ENCODE measurements at places on chromosomes 4 and X. TPM values are rescaled to one million over a fixed set of nuclear protein-coding genes. Genes with fewer than 3 reads are reported as not detected.

DNA sequence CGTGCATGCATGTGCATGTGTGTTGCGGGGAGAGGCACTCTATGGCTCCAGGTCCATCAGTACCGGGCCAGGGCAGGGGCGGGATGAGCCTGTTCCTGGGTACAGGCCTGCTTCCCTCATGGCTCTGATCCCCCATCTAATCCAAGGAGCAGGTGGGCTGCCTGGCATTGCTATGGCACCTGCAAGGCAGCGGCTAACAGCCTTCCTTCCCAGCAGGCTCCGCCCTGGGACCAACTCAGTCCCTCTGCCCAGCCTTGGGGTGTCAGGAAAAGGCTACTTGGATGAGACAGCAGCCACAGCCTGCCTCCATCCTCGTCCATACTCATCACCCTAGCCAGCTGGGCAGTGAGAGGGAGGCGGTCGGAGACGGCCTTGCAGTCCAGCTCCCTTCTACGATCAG lies 46.5 kb downstream of the PPP2R2C start:
- no peak for DNase-seq

DNA sequence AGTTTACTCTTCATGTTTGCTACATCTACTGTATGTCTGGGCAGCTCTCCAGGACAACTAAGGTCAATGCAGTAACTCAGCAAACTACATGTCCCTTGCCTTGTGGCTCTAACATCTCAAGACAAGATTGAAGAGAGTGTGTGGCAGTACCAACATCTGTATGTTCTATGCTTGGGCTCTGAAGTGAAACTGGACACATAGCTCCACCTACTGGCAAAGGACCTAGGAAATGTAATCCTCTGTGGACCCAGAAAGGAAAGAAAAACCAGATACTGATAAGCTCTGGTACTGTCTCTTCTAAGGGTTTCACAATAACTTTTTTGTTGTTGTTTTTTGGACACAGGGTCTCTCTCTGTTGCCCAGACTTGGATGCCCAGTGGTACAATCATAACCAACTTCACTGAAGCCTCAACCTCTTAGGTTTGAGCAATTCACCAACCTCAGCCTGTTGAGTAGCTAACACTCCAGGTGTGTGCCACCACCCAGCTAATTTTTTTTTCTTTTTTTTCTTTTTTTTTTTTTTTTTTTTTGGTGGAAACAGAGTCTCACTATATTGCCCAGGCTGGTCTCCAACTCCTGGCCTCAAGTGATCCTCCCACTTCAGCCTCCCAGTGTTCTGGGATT lies 64.1 kb downstream of the QDPR start:
- peak; percentile 81 for DNase-seq

GRCh38 chr4:121209171-121209570 lies 45.0 kb upstream of the TNIP3 start:
- no peak for DNase-seq

DNA sequence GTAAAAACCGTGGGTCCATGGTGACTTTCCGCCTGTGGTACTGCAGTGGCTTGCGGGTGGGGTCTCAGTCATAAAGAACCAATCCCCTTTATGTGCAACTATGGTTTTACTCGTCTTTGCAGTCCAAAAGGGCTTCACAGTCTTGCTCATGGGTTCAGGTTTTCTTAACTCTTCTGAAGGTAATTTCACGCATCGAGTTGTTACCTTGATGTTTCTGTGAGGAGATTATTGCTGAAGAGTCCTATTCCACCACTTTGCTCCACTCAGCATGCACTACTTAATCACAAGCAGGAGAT lies 41.5 kb downstream of the F8 start:
- DNase-seq: no peak

- no peak for DNase-seq
These were observed 5.1 kb upstream of the RAPGEF2 start for GRCh38 chr4:159097785-159098184.

GRCh38 chr4:98995183-98996055 lies at the start of gene METAP1:
Gene METAP1, plus strand, starts transcription at chr4:98995721. Its CDS starts 33 bp downstream, at chr4:98995754.
- DNase-seq: peak; percentile 93

- no peak for DNase-seq
These were observed 53.9 kb downstream of the BCOR start for GRCh38 chrX:40043895-40044294.

- DNase-seq: no peak
These were observed 930.1 kb downstream of the ADGRL3 start for GRCh38 chr4:62130230-62130629.

DNA sequence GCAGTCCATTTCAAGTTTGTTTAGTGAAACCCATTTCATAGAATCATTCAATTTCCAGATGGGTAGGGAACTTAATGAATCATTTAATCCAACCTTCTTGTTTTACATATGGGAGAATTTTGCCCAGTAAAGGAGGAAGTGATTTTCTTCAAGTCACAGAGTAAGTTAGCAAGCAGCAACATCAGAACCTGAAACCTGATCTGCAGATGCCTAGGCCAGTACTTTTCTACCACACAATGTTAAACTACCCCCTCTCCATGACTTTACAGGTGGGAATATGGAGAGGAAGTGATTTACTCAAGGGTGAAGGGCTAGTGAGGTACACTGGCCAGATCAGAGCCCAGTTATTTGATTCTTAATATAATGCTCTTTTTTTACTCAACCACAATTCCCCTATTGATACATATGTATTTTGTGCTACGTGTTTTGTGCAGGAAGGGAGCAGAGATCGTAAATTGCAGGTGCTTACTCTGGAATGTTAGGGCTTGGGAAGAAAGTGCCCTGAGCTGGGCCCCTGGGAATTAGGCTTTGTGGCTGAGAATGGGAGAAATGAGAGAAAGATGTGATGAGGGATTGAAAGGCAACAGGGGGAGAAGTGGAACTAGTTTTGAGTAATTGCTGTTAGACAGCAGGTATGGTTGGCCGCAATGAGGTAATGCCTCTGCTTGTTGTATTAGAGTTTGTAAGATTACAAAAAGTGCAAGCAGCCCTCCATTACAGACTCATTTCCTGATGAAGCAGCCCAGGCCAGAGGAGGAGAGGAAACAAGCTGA lies 6.8 kb downstream of the LHFPL1 start:
- DNase-seq: no peak

- peak; percentile 38 for DNase-seq
These were observed 131.3 kb upstream of the AP1S2 start for GRCh38 chrX:15985937-15986336.

- DNase-seq: no peak
These were observed 111.4 kb downstream of the LUZP4 start for GRCh38 chrX:115400960-115401359.

DNA sequence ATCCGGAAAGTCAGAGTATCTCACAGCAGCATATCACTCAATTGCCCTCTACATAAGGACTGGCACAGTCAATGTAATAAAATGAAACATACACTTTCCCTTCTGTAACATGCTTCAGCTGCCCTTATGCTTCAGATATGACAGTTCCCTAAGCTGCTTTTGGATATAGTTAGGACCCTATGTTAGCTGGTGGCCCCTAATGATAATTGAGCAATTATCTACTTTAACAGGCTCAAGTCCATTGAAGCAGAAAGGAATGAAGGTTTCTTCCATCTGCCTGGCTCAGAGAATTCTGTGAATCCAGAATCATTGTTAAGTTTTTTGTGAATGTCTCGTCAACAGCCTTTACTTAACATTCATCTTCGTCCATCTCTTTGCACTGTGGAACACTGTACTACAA lies 951.2 kb upstream of the DIAPH2 start:
- no peak for DNase-seq

GRCh38 chr4:102687373-102687981 lies 73.3 kb downstream of the MANBA start:
- DNase-seq: peak; percentile 59

GRCh38 chr4:107314156-107314555 lies 278.0 kb upstream of the DKK2 start:
- peak; percentile 8 for DNase-seq

DNA sequence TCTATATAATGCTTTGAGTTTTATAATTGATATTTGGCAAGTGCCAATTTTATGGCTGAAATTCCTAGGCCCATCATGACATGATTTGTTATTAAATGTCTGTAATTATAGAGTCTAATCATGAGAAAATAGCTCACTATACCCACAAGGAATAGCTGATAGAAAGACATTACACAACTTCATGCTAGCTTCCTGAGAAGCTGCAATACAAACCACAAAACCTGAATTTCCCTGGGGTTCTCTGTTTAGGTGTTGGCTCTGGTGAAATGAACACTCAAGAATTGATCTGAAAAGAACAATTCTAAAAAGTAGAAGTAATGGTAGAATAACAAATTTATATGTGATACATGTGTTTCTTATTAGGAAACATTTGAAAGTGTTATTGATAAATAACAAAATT lies 169.6 kb downstream of the GASK1B start:
- no peak for DNase-seq

Gene MAGEA1
- 11.7 TPM for total RNA-seq

Gene FAM9B
- not detected for total RNA-seq

Gene ASB9
- total RNA-seq: 16.0 TPM

Gene PRSS12
- total RNA-seq: 0.59 TPM

Gene ODAM
- total RNA-seq: not detected

Gene STAP1
- total RNA-seq: not detected

Gene MAGEA4
- total RNA-seq: 0.64 TPM

Gene GPR119
- not detected for total RNA-seq

Gene HSFX1
- total RNA-seq: 0.59 TPM

Gene GAR1
- total RNA-seq: 8.7 TPM

All from M059J (cell line).